CD4-positive, alpha-beta T cell treated with Interferon gamma for 1 hour (primary cell): ENCODE measurements at places on chromosomes 2 and 18.

DNA sequence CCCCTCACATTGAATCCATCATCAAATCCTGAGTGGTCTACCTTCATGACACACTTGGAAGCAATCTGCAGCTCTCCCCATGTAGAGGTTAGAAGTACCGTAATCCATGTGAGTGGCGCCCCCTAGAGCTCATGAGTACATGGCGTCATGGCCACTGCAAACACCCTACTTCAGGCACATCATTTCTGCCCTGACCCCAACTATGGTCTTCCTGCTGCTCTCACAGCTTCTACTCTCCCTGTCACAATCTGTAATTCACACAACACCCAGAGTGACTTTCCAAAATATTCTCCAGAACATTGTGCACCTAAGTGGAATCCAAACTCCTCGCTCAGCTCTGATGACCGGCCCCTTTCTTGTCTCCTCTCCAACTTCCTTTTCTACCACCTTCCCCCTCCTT is 141.9 kb downstream of the ANKRD44 start:
- DNase-seq, result peak; percentile 62

- DNase-seq, result no peak
Observed at GRCh38 chr2:23427350-23427749, 42.4 kb downstream of the KLHL29 start.

- no peak for DNase-seq
Observed at GRCh38 chr2:120880381-120880780, 144.7 kb downstream of the GLI2 start.

- DNase-seq, result no peak
Observed at GRCh38 chr2:126513033-126513432, 142.9 kb upstream of the GYPC start.

GRCh38 chr18:53147472-53147871 is 807.5 kb downstream of the DCC start:
- no peak for DNase-seq

- no peak for DNase-seq
Observed at GRCh38 chr2:84938194-84938879, 32.6 kb upstream of the KCMF1 start.

- no peak for DNase-seq
Observed at GRCh38 chr2:95375532-95376150, 26.9 kb upstream of the FAHD2A start.

- DNase-seq, result peak; percentile 32
Observed at GRCh38 chr2:240913810-240914644, 7.9 kb downstream of the CROCC2 start.

GRCh38 chr2:203994735-203995134 is 58.2 kb downstream of the ICOS start:
- DNase-seq, result no peak

DNA sequence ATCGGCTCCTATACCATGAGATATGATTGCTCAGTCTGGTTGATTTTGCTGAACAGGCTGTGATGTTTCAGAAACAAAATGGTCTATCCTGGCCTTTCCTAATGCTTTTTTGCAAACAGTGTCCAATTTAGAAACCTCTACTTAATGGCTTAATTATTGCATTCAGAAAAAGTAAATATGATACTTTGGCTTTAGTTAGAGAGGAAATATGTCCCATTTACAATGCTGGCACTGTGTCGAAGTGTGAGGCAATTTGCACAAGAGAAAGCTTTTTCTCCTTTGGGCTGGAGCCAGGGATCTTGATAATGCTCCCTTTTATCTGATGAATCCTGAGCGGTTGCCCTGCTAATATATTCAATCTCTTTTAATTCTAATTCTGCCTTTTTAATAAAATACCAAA is 418.9 kb downstream of the EPHA4 start:
- no peak for DNase-seq

DNA sequence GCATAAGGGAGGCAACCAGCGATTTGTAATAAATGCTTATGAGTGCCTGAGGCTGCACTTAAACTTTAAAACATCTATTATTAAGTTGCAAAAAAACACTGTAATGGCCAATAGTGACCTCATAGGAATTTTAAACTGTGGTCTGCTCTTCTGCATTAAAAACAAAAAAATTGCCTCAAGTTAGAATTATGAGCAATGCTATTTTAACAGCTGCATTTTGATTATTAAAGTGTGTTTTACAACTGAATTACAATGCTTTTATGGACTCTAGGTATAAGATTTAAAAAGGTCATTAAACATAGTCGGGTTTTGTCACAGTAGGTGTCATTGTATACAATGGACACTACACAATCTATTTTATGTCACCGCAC is 528.7 kb upstream of the FANCL start:
- no peak for DNase-seq

- DNase-seq, result peak; percentile 11
Observed at GRCh38 chr2:101883860-101884259, 107.9 kb upstream of the IL1R2 start.

- DNase-seq, result no peak
Observed at GRCh38 chr2:104901037-104901881, 47.3 kb downstream of the POU3F3 start.

GRCh38 chr2:46187112-46187618 is 110.0 kb upstream of the EPAS1 start:
- no peak for DNase-seq

GRCh38 chr2:60351802-60352201 is 201.7 kb downstream of the BCL11A start:
- DNase-seq, result no peak

- no peak for DNase-seq
Observed at GRCh38 chr2:207603486-207603885, 21.7 kb downstream of the METTL21A start.

GRCh38 chr18:56899660-56900059 is 247.2 kb upstream of the BOD1L2 start:
- no peak for DNase-seq

- DNase-seq, result peak; percentile 77
Observed at GRCh38 chr2:241354668-241355658, 1.1 kb upstream of the FARP2 start.

DNA sequence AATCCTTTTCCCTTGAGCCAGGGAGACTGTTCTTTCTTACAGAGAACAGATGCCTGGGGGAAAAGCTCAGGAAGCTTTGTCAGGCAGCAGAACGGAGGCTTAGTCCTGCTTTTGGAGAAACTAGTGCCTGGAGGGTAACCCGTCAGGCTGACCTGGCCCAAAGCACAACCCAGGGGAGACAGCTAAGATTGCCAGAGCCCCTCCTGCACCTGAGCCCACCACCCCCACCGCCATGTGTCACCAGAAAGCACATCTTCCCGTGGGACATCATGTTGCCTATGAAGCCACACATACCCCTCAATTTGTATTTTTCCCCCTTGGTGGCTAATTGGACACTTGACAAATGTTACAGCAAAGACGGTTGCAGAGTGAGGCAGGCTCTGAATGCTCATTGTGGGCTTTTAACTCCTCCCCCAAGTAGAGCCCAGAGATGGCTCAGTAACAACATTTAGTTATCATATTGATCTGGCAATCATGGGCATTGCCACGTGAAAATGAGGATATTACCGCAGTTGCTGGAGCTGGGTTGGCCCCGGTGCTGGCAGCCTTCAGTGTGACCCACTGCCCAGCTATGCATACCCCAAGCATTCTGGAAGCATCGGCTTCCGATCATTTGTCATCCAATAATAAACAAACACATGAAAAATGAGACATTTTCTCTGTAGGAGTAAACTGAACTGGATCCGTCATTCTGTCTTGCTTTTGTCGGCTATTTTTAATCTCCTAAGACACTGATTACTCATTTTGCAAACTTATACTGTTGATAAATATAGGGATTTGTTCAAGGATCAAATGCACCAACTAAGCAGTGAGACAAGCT is 229.5 kb downstream of the ATAD2B start:
- no peak for DNase-seq

DNA sequence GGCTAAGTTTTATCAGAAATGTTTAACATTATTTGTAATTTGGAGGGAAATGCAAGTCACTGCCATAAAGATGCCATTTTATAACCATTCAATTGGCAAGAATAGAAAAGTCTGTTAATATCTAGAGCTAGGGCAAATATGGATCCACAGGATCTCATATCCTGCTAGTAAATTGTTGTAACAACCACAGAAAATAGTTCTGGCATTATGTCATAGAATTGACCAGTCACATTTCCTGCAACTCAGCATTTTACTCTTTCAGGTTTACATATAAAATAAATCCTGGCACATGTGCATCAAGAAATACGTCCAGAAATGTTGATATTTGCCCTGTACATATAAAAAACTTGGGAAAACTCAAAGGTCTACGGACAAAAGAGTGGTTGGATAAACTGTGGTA is 32.9 kb downstream of the OSBPL6 start:
- no peak for DNase-seq

- no peak for DNase-seq
Observed at GRCh38 chr18:43310239-43310638, 32.9 kb upstream of the SYT4 start.

DNA sequence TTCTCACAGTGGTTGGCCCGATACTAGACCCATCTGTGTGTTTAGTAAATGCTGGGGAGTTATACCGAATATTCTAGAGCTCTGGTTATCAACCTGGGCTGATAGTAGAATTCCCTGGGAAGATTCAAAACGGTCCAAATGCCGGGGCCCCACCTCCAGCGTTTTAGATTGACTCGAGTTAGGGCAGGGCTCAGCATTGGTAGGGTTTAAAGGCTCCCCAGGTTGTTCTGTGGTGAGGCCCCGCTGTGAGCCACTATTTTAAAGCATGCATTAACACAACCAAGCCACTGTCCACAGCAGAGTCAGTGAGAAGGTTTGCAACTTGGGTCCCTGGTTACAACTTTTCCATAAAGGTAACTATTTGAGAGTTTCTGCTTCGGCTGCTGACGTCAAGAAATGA is 73.6 kb downstream of the DYSF start:
- DNase-seq, result no peak

DNA sequence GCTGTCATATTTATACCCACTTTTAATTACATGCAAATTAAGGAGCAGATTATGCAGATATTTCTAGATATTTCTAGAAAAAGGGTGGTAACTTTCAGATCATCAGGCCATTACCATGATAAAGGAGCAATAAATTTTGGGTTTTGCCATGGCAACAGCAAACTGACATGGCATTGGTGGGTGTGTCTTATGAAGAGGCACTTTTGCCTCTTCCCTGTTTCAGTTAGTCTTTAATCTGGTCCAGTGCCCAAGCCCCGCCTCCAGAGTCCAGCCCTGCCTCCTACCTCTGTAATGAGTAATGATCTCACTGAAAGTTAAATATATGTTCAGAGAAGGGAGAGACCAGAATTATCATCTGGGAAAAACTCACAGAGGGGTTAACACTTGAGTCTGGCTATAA is 124.8 kb downstream of the SCG2 start:
- DNase-seq, result no peak

DNA sequence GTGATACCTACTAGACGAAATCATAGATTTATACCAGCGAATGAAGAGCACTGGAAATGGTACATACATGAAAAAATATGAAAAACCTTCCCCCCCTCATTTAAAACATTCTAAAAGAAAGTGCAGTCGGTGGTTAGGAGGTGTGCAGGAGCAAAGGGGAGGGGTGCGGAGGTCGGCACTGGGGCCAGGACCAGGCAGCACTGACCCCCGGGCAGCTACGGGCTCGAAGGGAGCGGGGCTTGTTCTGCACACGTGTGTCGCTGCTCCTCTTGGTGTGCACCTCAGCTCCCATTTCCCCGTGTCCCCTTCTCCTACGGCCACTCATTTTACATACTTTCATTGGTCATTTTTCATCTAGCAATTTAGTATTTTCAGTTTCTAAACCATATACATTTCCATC is 89.0 kb downstream of the LAMA1 start:
- no peak for DNase-seq

- DNase-seq, result no peak
Observed at GRCh38 chr2:2748399-2749205, 417.5 kb upstream of the MYT1L start.

- no peak for DNase-seq
Observed at GRCh38 chr2:83370419-83370762, 1088.7 kb downstream of the SUCLG1 start.

DNA sequence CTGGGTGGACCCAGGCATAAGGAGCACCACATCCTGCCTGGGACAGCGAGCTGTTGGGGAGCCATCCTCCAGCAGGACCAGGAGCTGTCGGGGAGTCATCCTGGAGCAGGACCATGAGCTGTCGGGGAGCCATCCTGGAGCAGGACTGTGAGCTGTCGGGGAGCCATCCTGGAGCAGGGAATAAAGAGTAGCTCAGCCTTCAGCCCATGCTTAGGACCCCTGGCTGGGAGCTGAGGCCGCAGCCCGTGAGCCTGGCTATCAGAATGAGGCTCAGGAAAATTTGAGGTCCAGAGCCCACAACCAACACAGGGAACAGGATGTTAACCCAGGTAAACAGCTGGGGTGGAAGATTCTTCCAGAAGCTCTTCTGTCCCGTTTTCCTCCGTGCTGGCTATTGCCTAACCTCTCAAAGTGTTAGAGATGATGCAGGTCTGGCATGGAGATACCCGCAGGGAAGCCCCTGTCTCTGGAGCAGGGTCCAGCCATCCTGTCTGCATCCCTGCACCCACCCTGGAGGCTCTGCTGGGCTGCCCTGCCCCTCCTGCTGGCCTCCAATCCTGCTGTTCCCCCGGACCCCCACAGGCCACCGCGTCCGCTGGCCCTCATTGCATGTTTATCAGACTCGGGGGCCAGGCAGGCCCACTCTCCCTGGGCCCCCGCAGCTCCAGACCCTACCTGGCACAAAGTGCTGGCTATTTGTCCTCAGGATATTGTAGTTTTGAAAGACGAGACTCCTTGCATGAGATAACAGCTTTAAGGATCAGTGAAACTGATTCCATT is 243.5 kb upstream of the MYT1L start:
- no peak for DNase-seq
